ENCODE measurements at places on chromosomes 13 and 19.

GRCh38 chr19:34512254-34512822 lies 30.8 kb downstream of the WTIP start:
- H3K4me3 ChIP-seq: no peak overlapping the region
- H3K4me1 ChIP-seq: no peaks in the 10 kb centered on the region
- H3K27ac ChIP-seq: no peak overlapping the region
- no peaks in the 10 kb centered on the region for H3K36me3 ChIP-seq

DNA sequence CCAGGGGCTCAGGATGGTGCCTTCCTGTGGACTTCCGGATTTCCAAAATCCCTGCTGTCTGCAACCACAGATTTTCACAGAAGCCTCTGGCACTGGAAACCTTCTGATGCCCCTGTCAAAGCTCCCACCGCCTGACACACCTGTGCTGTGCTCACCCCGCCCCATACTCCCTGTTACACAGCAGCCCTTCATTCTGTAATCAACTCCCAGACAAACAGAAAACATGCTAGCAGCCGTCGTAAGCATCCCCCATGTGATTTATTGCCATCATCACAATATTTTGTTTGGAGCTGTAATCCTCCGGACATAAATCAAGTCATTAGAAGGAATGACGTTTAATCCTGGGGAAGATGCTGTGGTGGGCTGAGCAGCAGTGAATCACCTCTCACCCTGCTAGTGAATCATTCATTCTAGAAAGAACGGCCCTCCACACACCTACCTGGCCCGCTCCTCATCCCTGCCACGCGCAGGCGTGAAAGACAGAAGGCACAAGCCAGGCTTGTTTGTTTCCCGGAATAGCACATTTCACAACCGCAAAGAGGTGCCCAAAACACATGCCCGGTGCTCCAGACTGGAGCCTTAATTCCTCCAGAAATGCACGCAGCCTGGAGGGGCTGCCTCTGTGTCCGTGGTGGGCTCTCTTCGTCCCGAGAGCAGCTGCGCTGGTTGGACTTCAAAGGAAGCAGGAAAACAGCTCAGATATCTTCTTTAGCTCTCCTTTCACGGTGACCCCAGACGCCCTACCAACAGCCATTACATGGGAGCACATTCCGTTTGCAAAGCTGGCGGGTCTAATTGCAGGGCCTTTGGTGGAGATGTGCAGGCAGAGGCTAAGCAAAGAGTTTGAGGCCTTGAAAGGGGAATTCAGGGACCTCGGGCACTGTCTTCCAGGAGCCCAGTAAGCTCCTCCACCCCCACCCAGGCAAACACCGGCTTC lies 41.3 kb upstream of the KCTD15 start:
- H3K4me3 ChIP-seq: no peak overlapping the region
- H3K27ac ChIP-seq: no peak overlapping the region
- H3K4me1 ChIP-seq: no peaks in the 10 kb centered on the region
- H3K27me3 ChIP-seq: no peaks in the 10 kb centered on the region
- DNase-seq: no peak

GRCh38 chr13:97492257-97492656 lies 58.3 kb downstream of the RAP2A start:
- no peak overlapping the region for H3K27ac ChIP-seq
- no peaks in the 10 kb centered on the region for H3K4me1 ChIP-seq
- no peak overlapping the region for H3K4me3 ChIP-seq
- no peaks in the 10 kb centered on the region for H3K27me3 ChIP-seq

DNA sequence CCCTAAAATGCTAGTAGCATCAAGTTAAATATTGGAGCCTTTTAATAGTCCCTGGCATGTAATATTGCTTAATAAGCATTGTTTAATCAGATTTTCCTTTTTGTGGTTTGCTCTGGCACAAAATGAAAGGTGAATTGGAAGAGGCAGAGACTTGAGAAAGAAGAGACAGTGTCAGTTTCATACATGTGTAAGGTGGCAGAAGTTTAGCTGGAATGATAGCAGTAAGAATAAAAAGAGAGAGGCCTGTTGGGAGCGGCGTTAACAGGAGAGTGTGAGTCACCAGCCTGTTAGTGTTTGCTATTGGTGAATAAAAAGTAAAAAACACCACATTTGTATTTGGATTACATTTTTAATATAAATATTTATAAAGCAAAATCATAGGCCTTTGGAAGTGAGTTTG lies 145.3 kb downstream of the PDS5B start:
- peaks cover 5% of the 10 kb centered on the region for H3K36me3 ChIP-seq
- no peak overlapping the region for H3K27ac ChIP-seq
- no peak overlapping the region for H3K4me3 ChIP-seq
- H3K27me3 ChIP-seq: no peaks in the 10 kb centered on the region
- DNase-seq: no peak

- H3K4me3 ChIP-seq: no peak overlapping the region
- H3K36me3 ChIP-seq: no peaks in the 10 kb centered on the region
- no peak overlapping the region for H3K27ac ChIP-seq
- H3K27me3 ChIP-seq: no peaks in the 10 kb centered on the region
- DNase-seq: no peak
Observed at GRCh38 chr13:108409730-108410129, 140.2 kb downstream of the TNFSF13B start.

GRCh38 chr19:7885818-7886217 lies 2.5 kb upstream of the LRRC8E start:
- H3K27ac ChIP-seq: no peak overlapping the region
- H3K27me3 ChIP-seq: peaks cover 3% of the 10 kb centered on the region
- H3K4me3 ChIP-seq: no peak overlapping the region
- H3K4me1 ChIP-seq: no peaks in the 10 kb centered on the region

GRCh38 chr13:35990196-35990595 lies 141.0 kb downstream of the DCLK1 start:
- peaks cover 21% of the 10 kb centered on the region for H3K4me1 ChIP-seq
- no peak overlapping the region for H3K4me3 ChIP-seq
- no peaks in the 10 kb centered on the region for H3K36me3 ChIP-seq

DNA sequence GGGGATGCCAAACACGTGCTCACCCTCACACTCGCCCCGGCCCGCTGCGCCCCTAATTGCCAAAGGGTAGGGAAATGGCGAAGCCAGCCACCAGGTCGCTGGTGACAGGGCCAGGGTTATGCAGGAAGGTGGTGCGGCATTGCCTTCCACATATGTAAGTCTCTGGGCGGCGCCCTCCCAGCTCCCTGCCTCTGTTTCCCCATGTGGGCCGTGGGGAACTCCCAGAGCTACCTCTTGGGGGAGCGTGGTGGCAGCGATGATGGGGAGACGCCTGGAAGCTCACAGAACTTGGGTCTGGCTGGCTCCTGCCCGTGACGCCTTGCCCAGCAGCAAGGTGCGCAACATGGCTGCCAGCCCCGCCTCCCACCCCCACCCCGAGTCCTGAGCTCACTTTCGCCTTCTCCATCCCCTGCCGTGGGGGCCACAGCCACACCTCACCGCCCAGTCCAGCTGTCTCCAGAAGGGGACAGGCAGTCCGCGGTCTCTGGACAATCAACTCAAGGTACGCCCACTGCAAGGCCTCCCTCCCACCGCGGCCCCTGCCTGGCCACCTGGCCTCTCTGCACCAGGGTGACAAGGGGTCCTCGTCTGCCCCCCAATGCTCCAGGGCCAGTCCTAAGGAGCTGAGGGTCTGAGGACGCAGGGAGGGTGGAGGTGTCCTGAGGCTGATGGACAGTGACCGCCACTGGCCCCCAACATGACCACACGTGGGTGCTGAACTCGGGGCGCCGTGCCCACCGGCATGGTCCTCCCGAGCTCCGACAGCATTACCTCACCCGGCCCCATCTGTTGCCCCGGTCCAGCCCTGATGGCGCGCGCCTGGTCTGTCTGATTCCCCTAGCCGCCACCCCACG lies 6.6 kb downstream of the C19orf25 start:
- H3K36me3 ChIP-seq: peaks cover 6% of the 10 kb centered on the region
- no peak overlapping the region for H3K27ac ChIP-seq
- no peak for DNase-seq
- no peak overlapping the region for H3K4me3 ChIP-seq
- peaks cover 38% of the 10 kb centered on the region for H3K4me1 ChIP-seq
- H3K27me3 ChIP-seq: peaks cover 49% of the 10 kb centered on the region

- H3K4me1 ChIP-seq: peaks cover 11% of the 10 kb centered on the region
Observed at GRCh38 chr19:18644196-18645034, 7.6 kb downstream of the KLHL26 start.

- no peak overlapping the region for H3K27ac ChIP-seq
- no peak overlapping the region for H3K4me3 ChIP-seq
- no peaks in the 10 kb centered on the region for H3K36me3 ChIP-seq
- no peaks in the 10 kb centered on the region for H3K27me3 ChIP-seq
- DNase-seq: no peak
Observed at GRCh38 chr13:40315416-40316064, 350.9 kb downstream of the FOXO1 start.

DNA sequence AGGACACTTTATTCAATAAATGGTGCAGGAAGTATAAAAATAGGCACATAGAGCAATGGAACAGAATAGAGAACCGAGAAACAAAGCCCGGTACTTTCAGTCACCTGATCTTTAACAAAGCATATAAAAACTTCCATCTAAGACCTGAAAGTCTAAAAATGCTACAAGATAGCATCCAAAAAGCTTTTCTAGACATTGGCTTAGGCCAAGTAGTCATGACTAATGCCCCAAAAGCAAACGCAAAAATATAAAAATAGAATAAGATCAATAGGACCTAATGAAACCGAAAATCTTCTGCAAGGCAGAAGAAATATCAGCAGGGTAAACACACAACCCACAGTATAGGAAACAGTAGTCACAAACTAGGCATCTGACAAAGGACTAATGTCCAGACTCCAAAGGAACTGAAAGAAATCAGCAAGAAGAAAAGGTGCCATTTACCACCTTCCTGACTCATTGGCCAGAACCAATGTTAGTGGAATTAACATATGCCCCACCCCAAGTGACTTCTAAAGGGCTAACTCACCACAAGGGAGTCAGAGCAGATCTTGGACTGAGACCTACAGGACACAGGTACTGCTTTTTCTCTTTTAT lies 40.8 kb upstream of the CEACAM21 start:
- H3K27ac ChIP-seq: no peak overlapping the region
- peaks cover 2% of the 10 kb centered on the region for H3K4me1 ChIP-seq
- H3K4me3 ChIP-seq: no peak overlapping the region
- no peaks in the 10 kb centered on the region for H3K27me3 ChIP-seq
- no peaks in the 10 kb centered on the region for H3K36me3 ChIP-seq

DNA sequence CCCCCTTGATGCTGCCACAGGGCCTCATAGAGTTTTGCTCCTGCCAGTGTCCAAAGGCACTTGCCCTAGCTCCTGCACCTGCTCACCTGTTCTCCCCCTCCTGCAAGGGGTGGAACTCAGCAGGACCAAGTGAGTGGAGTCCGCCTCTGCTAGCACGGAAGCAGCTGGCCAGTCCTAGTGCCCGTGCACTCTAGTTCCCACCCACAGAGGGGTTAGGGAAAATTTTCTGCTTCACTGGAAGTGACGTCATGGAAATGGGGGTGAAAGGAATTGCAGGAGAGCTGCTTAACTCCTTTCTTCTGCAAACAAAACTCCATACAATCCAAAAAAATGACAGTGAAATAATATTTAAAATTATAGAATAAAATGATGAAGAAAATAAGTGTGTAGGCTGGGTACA lies 609.7 kb upstream of the SLITRK1 start:
- no peak overlapping the region for H3K27ac ChIP-seq
- H3K4me3 ChIP-seq: no peak overlapping the region
- DNase-seq: no peak
- H3K27me3 ChIP-seq: no peaks in the 10 kb centered on the region
- no peaks in the 10 kb centered on the region for H3K4me1 ChIP-seq

DNA sequence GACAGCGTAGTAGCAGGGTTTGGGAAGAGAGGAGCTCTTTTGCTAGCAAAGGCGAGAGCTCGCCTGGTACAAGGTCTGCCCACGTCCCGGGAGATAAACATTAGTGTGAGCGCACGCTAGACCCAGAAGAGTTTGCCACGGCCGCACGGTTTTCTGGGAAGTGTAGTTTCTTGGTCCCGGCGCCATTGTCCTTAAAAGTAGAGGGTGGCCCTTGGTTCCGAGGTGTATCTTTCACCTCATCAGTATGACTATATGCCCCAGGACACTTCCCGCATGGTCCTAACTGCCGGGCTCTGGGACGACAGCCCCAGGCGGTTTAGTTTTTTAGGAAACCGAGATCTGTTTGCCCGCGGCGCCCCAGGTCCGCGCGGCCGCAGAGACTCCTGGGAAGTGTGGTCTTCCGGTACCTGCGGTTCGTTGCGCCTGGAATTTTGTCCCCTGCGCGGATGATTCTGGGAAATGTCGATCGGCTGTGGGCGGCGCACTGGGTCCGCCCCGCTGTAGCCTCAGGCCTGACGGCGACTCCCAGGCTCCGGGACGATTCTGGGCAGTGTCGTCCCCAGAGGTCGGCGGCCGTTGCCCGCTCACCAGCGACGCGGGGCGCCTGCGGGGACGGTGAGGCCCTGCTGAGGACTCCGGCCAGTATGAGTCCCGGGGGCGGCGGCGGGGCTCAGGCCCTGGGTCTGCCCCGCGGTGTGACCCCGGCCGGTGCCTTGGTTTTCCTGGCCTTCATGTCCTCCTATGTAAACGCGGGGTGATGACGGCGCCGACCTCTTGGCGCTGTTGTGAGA lies at the start of gene ZNF181:
Gene ZNF181, plus strand, starts transcription at position 498 of the 791 bp plus-strand sequence. CDS start 795 bp downstream, outside the sequence.
- no peaks in the 10 kb centered on the region for H3K27me3 ChIP-seq
- H3K4me1 ChIP-seq: peaks cover 9% of the 10 kb centered on the region
- peak within 1 kb of the TSS; percentile 62 for H3K4me3 ChIP-seq
- H3K27ac ChIP-seq: peak within 1 kb of the TSS; percentile 98
- H3K36me3 ChIP-seq: peaks cover 36% of the 10 kb centered on the region

Data from ascending aorta (tissue), 2 donors.